Putamen (tissue), 1 donor: ENCODE measurements at places on chromosomes 3 and 15.

- DNase-seq: no peak
These were observed 911 bp downstream of the APBA2 start for GRCh38 chr15:28886431-28887338.

GRCh38 chr15:81573098-81573746 is 199.2 kb upstream of the TMC3 start:
- DNase-seq: no peak

GRCh38 chr3:189557824-189558223 is 73.4 kb upstream of the TP63 start:
- no peak for DNase-seq

- DNase-seq: no peak
These were observed 233.5 kb upstream of the PROK2 start for GRCh38 chr3:72018343-72018984.

DNA sequence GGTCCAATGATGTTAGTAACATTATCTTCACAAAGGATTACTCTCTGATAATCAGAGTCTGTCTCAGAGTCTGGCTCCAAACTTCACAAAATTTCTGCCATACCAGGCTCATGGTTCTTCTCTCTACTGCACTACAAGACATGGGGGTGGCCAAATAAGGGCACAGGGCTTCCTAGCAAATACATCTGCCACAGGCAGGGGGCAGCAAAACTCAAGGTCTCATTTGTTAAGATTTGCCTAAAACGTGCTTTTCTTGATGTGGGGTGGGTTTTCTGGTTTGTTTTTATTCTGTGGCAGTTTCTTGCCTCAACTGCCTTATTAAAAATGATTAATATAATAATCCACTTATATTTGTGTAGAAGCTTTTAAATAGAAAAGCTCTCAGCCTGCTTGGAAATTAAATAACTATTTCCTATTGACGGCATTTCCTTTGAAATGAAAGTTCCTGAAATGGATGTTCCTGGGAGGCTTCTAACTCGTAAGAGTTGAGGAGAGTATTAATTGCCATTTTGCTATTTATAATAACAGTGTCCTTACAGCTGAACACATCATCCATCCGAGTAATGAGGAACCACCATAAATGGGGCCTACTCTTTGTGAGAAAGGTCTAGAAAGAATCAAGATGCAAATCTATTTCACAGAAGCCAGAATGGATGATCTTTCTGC is 53.8 kb downstream of the SST start:
- DNase-seq: no peak

DNA sequence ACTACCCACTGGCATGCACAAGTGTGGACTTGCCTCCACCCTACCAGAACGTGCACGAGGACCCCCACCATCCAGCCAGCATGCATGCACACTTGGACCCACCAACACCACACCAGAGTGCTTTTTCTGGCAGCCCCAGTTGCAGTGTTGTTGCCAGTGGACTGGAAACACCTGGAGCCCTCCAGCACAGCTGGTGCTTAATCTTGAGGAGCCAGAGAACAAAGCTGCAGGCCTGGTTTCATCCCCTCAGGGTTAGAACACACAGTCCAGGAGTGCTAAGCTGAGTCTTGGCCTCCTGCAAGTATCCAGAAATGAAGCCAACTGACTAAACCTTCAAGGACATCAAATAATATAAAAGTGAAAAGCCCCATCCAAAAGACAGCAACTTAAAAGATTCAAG is 888.0 kb downstream of the NTRK3 start:
- no peak for DNase-seq
